ENCODE measurements at places on chromosomes 11 and 22.
A peak's percentile ranks its signal among the peaks of the same experiment; 100 is the strongest.

DNA sequence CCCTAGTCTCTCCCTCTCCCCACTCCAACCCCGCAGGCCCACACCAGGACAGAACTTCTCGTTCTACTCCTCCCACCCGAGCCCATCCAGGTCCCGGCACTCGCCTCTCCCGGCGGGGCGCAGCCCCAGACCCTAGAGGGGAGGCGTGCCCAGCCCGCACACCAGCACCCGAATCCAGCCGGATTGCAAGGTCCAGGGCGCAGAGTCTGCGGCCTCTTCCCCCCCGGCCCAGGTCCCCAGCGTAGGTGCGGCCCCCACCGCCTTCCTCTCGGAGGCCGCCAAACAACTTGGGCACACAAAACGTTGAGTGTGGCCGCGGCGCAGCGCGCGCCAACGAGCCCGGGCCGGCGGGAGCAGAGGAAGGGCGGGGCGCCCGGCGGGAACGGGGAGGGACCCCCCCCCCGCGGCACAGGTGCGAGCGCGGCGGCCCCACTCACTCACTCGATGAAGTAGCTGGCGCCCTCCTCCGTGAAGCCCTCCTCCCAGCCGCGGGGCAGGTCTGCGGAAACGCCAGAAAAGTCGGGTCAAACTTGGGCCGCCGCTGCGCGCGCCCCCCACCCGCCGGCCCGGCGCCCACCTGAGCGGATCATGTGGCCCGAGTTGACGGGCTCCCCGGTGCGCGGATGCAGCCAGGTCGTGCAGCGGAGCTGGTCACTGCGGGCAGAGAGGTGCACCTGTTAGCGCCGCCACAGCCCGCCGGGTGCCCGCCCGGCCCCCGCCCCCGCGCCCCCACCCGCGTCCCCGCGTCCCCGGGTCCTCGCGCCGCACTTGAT, 480 bp downstream of the PLEKHA7 start:
- no peak for DNase-seq

DNA sequence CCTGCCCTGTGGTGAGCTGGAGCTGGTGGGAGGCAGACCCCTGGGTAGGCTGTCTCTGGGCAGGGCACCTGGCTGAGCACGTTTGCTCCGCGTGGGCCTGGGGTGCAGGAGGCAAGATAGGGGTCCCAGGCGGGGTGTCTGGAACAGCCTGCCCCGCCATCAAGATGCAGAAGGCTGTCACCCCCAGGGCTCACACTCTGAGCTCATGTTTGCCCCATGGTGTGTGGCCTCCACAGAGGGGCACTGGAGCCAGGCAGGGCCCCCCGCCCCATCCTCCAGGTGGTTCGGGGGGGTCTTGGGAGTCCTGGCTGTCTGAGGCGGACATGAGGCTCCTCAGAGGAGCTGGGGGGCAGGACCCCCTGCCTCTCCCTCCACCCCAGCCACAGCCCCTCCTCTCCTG, 28.9 kb upstream of the CARS1 start:
- DNase-seq = no peak

DNA sequence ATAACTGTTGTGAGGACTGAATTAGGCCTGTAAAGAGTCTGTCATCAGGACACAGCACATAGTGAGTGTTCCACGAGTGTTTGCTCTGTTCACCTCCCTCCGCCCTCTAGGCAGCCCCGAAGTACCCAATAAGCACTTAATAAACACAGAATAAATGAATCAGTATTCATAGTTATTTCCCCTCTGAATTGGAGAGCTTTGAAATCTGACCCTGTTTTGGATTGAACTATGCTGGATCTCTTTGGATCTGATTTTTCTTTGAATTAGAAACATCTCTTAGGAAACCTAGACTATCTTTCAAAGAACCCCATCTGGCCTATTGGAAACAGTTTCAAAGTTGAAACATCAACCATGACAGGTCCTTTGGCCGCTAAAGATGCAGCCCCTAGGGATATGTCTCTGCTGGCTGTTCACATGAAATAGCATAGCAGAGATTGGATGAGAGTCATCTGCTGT, 615.5 kb downstream of the NTM start:
- DNase-seq = peak; percentile 6

GRCh38 chr22:26643418-26644100, 13.8 kb upstream of the MIAT start:
- no peak for DNase-seq

DNA sequence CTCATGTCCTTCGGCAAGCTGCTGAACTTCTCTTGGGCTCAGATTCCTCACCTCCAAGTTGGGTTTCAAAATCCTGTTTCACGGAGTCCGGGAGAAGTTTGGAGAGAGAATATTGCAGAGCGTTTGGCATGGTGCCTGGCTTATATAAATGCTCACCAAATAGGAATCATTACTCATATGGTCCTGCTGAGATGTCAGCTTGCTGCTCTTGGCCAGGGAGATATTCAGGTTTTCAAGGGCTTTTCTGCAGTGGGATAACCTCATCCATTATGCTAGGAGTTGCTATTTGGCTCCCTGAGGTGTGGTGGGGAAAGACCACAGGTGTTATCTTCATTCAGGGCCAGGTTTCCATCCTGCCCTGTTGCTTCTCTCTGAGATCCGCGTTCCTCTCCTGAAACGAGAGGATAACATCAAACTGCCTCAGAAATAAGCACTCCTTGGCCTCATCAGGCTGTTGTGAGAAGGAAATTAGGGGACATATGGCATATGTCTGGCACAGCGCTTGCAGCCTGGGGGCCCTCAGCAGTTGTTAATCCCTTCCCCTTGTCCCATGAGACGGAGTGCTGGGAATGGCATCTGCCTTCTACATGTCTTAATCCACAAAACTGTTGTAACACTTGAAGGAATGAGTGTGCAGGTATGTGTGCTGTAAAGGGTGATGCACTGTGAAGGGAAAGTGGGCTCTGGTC, 29.9 kb upstream of the ACER3 start:
- DNase-seq = peak; percentile 63

GRCh38 chr11:34492806-34493414, 20.7 kb downstream of the ELF5 start:
- peak; percentile 66 for DNase-seq

GRCh38 chr11:61279934-61280659, 15.0 kb downstream of the VWCE start:
- peak; percentile 45 for DNase-seq
